ENCODE measurements at places on chromosomes 5 and 9.

DNA sequence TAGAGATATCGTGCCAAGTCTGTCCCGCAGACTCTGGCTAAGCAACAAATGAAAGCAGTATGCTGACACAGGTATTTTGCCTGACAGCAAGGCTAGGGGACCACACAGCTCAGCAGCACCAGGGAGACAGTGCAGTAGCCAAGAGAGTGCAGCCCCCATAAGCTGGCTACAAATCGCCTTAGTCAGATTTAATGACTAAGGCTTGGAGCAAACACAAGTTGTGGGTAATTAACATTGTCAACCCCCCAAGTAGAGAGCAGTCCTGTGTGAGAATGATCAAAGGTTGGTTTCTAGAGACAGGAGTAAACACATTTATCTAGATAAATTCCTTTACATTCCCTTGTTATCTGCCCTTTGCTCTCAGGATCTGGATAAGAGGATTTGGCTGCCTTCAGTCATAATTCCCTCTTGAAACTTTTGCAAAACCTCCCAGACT is 1434.5 kb upstream of the CDH6 start:
- no peak for DNase-seq

DNA sequence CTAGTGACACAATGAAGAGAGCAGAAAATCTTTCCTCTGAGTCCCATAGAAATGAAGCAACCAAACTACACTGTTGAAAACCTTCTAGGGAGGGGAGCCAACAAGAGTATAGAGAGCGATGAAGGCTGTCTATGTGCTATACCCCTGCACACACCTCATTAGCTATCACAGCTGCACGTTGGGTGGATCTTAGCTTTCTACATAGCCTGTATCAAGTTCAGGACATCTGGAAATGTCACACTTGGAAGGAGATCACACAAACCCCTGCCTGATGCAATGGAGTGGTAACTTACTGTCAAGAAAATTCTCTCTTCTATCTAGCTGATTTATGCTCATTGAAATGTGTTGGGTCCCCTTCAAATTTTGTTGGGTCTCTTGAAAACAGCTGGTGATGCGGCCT is 127.0 kb upstream of the NTRK2 start:
- DNase-seq, result no peak

DNA sequence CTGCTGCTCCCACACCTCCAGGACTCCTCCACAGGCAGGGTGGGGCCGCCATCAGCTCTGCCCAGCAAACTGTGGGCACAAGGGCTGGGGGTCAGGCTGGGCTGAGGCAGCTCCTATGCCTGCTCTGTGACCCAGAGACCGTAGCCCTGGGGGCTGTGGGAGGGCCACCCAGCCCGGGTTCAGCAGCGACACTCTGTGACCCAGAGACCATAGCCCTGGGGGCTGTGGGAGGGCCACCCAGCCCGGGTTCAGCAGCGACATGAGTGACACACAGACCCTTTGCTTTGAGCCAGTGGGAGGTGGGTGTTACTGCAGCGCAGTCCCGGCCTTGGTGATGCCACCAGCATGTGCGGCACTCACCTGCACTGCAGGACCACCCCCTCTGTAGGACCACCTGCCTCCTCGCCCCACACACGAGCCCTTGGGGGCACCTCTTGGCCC is 118.9 kb upstream of the LPCAT1 start:
- DNase-seq, result no peak

DNA sequence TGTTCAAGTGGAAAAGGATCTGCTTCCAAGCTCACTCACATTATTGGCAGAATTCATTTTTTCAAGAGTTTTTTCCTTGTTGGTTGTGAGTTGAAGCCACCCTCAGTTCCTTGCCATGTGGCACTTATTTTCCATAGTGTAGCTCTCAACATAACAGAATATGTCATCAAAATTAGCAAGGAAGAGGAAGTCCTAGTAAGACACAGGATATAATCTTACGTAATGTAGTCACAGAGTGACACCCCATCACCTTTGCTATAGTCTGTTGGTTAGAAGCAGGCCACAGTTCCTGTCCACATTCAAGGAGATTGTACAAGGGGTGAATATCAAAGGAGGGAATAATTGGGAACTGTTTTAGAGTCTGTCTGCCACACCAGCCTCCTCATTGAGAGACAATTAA is 15.7 kb downstream of the IRGM start:
- peak; percentile 7 for DNase-seq

GRCh38 chr9:134477342-134477925 is 151.2 kb downstream of the RXRA start:
- no peak for DNase-seq

All from suppressor macrophage treated with lipopolysaccharide for 4 hours (primary cell).